ENCODE measurements at places on chromosomes 3 and 15.

DNA sequence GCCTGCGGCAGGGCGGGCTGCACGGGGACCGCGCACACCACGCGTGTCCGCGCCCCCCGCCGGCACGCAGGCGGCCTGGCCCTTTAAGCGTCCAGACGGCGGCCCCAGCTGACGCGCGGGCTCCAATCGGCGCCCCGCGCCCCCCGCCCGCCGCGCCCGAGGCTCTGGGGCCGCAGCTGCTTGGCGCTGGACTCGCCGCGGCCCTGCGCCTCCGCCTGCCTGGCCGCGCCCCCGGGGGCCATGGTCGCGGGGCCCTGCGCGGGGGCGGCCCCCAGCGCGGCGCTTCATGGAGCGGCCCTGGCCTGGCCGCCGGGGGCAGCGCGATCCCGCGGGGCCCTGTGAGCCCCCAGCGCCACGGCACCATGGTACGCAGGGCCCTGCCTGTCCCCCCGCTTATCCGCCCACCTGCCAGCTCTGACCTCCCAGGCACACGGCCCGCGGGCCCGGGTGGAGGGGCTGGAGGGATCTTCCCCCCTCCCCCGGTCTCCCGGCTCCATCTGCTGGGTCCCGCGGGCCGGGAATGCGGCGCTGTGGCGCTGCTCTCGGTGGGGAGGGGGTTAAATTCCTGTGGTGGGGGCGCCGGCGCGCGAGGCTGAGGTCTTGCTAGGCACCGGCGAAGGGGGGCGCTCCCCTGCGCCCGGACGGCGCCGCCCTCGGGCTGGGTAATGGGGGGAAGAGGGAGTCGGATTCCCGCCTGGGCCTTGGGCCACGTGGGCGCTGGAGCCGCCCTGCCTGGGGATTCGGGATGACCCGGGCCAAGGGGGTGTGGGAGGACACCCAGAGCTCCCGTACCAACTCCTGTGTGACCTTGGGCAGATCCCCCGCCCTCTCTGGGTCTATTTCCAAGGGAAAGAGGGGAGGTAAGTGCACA lies 1.1 kb downstream of the ZBTB47 start:
- DNase-seq: peak; percentile 51

DNA sequence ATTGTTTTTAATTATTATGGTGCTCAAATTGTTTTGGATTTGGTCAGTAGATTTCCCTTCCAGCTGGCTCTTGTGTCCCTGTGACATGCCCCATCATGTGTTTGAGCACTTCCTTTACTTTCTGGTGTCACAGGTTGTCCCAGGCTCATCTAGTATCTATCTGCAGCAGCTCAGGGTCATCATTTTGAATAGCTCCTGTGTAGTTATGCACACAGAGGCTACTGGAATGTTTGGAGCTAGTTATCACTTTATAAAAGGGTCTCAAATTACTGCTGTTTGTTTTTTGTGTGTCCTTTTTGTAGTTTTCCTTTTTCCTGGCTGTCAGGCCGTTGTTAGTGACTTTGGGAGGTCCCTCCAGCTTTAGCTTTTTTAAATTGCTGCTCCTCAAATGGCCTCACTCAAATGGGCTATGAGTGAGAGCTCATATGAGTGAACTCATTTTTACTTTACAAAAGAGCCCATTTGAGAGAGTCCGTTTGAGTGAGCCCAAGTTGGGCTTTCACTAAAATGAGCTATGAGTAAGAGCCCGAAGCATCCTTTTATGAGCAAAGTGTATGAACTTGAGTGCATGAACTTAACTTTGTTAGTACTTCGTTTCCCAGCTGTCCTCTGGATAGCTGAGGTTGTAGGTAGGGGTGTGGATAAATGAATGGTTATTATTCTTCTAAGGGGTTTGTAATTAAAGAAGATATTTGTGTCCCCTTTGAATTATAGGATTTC lies 43.8 kb downstream of the SQOR start:
- no peak for DNase-seq

- peak; percentile 96 for DNase-seq
These were observed 312.0 kb upstream of the CCDC54 start for GRCh38 chr3:107065094-107065861.

GRCh38 chr15:91853511-91853947 lies at the start of gene SLCO3A1:
Gene SLCO3A1 (plus strand): TSS chr15:91853708.
- DNase-seq: peak; percentile 63

DNA sequence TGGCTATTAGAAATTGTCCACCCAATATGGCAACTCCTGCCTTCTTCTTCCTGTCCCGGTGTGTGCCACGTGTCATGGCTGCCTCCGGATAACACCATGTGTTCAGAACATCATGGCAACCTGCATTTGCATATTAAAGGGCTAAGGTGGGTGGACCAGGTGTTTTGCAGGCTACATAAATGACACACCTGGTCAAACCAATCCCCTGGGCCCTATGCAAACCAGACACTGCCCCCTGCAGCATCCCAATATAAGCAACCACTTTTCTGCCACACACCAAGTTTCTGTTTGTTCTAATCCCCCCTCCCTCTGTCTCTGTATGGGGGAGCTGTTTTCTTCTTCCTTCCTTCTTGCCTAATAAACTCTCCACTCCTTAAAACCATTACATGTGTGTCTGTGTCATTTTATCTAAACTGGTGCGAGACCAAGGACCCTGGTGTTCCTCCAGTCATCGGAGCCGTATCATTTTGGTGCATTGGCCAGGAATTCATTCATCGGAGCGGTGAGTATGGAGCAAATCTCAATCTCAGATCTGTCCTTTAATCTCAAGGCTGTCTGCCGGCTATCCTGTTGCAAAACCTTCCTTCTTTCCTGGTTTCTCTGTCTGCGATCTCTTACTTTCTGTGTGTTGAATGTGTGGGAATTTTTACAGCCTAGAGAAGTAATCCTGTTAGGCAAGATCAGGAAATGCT lies 44.5 kb downstream of the NCEH1 start:
- no peak for DNase-seq

DNA sequence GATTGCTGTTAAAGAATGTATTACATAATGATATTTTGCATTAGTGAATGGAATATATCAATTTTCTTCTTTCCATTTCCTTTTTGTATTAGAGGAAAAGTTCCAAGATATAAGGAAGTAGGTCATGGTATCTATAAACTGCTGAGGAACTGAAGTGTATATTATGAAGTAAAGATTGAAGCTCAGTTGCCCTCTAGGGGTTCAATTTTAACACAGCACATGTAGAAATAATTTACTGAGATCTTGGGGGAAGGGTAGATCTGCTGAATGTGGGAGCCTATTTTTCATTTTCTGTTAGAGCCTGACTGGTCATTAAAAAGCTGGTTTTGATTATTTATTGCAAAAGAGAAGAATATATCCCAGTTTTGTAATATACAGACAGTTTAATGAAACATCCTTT lies 45.2 kb downstream of the CMC1 start:
- DNase-seq: no peak

DNA sequence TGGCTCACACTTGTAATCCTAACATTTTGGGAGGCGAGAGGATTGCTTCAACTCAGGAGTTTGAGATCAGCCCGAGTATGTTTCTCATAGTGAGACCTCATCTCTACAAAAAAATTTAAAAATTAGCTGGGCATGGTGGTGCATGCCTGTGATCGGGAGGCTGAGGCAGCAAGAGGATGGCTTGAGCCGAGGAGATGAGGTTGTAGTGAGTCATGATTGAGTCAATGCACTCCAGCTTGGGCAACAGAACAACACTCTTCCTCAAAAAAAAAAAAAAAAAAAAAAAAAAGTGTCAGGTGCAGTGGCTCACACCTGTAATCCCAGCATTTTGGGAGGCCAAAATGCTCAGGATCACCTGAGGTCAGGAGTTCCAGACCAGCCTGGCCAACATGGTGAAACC lies 2.4 kb downstream of the RPL39L start:
- DNase-seq: no peak

- peak; percentile 14 for DNase-seq
These were observed 14.7 kb downstream of the IGSF11 start for GRCh38 chr3:119019767-119020518.

- DNase-seq: no peak
These were observed 307.3 kb upstream of the CTDSPL start for GRCh38 chr3:37554364-37554763.

DNA sequence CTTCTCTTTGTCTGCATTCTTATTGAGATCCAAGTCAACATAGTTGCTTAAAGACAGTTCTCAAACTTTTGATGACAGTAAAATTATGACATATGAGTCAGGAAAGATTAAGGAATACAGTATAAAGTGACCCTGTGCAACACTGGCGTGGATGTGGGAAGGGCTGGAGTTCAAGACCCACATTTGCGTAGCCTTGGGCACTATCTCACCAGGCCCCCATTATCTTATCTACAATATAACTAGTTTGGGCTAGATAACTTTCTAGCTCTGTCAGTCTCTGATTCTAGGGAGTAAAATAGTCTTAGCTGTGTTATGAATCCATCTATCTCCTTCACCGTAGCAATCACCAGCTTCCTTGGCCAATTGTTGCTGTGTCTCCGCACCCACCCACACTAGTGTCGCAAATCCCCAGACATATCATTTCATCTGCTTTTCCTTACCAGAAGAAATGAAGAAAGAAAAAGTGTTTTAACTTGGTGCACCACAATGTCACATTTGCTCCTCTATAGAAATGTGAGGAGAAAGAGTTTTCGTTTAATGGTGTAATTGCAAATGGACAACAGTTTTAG lies 14.9 kb upstream of the TM4SF4 start:
- DNase-seq: no peak

DNA sequence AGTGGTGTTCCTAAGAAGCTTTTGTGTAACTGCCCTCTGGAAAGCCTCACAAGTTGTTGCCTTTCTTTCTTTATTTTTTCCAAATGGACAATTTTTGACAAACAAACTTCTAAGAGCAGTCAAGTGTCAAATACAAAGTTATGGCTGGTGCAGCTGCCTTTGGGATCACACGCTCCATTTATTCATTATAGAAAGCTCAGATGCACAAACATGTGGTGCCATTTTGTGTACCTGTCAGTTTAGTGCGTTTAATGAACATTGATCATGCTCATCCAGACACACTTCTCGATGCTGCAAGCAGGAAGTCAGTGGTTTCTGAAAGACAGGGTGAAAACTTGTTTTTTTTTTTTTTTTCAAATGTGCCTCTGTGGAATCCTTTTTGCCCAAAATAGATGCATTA lies 324.5 kb downstream of the CNTN4 start:
- no peak for DNase-seq

DNA sequence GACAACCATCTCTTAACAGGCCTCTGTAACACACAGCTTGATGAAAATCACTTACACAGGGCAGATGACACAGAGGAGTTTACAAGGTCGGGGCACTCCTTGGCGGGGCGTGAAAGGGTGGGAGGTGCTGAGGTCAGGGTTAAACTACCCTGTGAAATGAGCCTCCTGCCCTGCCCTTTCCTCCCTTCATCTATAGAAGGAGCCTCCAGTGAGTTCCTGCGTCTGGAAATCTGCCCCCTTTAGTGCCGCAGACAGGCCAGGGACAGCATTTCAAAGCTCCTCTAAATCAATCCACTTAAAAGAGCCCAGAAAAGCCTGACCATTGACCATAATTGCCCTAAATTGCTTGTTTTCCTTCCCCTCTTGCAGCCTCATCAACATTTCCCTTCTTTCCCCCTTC lies 1.9 kb downstream of the ROBO1 start:
- no peak for DNase-seq

- DNase-seq: no peak
These were observed 47.0 kb downstream of the PSMD6 start for GRCh38 chr3:63976161-63976871.
